ENCODE measurements at places on chromosomes 7 and 10.

DNA sequence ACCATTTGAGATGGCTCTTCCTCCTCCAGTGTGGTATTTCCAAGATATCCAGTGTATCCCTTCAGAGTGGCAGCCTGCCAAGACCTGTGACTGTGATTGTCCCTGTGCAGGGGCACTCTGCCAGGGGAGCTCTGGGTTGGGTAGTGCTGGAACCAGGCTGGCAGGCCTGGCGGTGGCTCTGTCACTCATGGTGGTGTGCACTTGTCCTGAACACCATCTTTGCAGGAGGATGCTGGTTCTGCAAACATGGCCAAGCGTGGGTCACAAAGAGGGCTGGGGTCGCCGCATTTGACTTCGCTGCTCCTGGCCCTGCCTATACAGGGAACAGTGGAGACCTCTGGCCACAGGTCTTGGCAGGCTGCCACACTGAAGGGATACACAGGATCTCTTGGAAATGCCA lies 205.2 kb downstream of the PRPF18 start:
- no peak for DNase-seq

DNA sequence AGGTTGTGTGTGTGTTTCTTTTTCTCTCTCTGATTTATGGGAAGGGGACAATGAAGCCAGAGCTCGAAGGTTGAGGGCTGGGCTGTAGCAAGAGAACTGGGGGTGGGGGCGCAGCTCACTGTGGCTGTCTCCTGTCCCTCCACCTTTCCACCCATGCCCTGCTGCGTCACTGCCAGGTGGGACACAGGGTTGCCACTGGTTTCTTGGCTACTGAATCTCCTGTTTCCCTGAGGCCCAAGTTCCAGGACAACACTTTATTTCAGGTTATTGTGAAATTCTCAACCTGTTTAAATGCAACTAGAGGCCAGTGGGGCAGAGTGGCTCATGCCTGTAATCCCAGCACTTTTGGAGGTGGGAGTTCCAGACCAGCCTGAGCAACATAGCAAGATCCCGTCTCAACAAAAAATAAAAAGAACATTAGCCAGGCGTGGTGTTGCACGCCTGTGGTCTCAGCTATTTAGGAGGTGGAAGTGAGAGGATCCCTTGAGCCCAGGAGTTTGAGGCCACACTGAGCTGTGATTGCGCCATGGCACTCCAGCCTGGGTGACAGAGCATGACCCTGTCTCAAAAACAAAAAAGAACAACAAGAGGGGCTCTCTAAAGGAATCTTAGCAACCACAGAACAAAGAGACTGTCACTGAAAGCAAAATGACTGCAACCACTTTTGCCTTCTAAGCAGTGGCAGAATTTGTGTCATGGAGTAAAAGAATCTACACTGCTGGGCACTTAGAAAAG lies 22.6 kb downstream of the TBATA start:
- no peak for DNase-seq

- no peak for DNase-seq
Measured at GRCh38 chr7:135189961-135190360, 19.5 kb upstream of the CYREN start.

DNA sequence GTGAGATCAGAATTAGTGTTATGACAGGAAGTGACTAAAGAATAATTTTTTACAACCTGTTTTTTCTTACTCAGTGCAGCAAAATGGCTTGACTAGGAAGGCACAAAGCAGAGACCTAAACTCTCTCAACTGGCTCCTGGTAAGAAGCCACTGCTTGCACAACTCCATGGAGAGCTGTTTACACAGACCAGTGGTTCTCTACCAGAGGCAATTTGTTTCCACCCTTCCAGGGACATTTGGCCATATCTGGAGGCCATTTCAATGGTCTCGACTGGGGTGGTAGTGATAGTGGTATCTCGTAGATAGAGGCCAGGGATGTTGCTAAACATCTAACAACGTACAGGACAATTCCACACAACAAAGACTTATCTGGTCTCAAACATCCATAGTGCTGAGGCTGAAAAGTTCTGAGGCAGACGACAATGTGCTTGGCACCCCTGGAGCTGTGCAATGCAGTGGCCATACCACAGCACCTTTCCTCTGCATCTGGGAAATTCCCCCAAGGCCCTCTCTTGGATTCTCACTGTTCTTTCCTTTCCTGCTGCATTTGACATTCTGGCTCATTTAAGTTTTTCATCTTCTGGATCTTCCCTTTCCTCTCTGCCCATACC lies 105.4 kb upstream of the LAMB4 start:
- DNase-seq, result no peak

DNA sequence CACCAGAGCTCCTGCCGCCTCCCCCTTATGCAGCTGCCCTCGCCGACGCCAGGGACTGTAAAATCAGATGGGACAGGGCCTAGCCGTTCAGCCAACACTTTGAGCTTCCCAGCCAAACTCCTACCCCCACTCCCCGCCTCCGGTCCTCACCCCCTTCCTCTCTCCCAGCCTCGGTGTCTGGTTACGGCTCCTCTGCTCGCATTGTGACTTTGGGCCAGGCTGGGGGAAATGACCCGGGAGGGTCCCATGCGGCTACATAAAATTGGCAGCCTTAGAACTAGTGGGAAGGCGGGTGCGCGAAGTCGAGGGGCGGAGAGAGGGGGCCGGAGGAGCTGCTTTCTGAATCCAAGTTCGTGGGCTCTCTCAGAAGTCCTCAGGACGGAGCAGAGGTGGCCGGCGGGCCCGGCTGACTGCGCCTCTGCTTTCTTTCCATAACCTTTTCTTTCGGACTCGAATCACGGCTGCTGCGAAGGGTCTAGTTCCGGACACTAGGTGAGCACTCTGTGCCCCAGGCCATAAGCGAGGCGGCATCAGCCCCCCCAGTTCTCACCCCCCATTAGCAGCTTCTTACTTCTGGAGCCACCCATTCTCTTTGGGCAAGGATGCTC lies at the start of gene KAZALD1:
KAZALD1 (plus strand) TSS at position 366 of the 608 bp plus-strand sequence. CDS start 604 bp downstream, outside the sequence.
- DNase-seq, result no peak

Data from activated T-helper 1 cell treated with Interleukin-2 at 50 U/mL for 16 hours (primary cell).